ENCODE measurements at places on chromosomes 16 and 17. TPM values are rescaled to one million over a fixed set of nuclear protein-coding genes. Genes with fewer than 3 reads are reported as not detected.

The RASD1 gene
- 0.16 TPM for total RNA-seq

DNA sequence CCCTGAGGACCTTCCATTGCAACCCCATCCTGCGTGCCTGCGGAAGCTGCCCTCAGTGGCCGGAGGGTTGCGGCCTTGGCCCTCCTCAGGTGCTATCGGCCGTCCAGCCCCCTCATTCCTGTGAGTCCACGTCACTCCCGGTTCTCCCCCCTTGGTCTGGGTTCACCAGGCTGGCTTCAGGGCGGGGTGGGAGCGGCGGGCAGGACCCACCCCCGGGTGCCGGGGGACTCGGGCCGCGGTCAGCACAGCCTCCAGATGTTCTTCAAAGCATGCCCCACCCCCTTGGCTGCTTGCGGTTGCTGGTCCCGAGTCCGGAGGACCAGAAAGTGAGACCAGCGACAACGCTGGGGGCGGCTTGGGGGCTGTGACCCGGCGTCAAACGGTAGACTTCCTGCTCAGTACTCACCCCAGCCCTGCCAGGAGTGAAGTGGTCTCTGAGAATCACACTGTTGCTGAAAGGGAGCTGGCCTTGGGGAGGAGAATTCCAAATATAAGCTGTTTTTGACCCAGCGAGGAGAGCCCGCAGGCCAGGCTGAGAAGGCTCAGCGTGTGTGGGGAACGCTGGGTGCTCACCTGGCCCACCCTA, 4.5 kb downstream of the ZNF469 start:
- H3K27me3 ChIP-seq: peaks cover 89% of the 10 kb centered on the region
- H3K36me3 ChIP-seq: no peaks in the 10 kb centered on the region
- peaks cover 36% of the 10 kb centered on the region for H3K4me1 ChIP-seq
- no peak overlapping the region for H3K4me3 ChIP-seq
- H3K27ac ChIP-seq: no peak overlapping the region

GRCh38 chr16:89697161-89697615, 4.3 kb downstream of the SPATA2L start:
- H3K27me3 ChIP-seq: no peaks in the 10 kb centered on the region
- H3K27ac ChIP-seq: no peak overlapping the region
- no peak overlapping the region for H3K4me3 ChIP-seq
- H3K4me1 ChIP-seq: peaks cover 9% of the 10 kb centered on the region

The CA4 gene
- 0.18 TPM for total RNA-seq

- H3K4me1 ChIP-seq: no peaks in the 10 kb centered on the region
- no peak for DNase-seq
- no peak overlapping the region for H3K4me3 ChIP-seq
- no peak overlapping the region for H3K27ac ChIP-seq
- no peaks in the 10 kb centered on the region for H3K36me3 ChIP-seq
These were observed 143.4 kb downstream of the ZNF423 start for GRCh38 chr16:49712542-49712941.

The TBC1D3E gene
- not detected for total RNA-seq

GRCh38 chr17:28947639-28948038, 3.7 kb downstream of the PHF12 start:
- no peaks in the 10 kb centered on the region for H3K27me3 ChIP-seq
- H3K4me3 ChIP-seq: no peak overlapping the region
- no peak overlapping the region for H3K27ac ChIP-seq
- no peak for DNase-seq
- H3K36me3 ChIP-seq: peaks cover 54% of the 10 kb centered on the region
- H3K4me1 ChIP-seq: peaks cover 18% of the 10 kb centered on the region

DNA sequence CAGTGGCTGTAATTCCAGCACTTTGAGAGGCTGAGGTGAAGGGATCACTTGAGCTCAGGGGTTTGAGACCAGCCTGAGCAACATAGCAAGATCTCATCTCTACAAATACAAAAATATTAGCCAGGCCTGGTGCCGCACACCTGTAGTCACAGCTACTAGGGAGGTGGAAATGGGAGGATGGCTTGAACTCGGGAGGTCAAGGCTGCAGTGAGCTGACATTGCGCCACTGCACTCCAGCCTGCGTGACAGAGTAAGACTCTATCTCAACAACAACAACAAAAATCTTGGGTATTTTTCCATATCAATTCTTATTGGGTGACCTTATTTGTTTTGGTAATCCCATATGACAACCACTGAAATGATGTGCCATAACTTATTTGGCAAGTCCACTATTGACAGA, 52.6 kb downstream of the SCNN1G start:
- no peak overlapping the region for H3K4me3 ChIP-seq
- no peaks in the 10 kb centered on the region for H3K36me3 ChIP-seq
- no peak overlapping the region for H3K27ac ChIP-seq
- no peaks in the 10 kb centered on the region for H3K4me1 ChIP-seq
- DNase-seq: no peak

DNA sequence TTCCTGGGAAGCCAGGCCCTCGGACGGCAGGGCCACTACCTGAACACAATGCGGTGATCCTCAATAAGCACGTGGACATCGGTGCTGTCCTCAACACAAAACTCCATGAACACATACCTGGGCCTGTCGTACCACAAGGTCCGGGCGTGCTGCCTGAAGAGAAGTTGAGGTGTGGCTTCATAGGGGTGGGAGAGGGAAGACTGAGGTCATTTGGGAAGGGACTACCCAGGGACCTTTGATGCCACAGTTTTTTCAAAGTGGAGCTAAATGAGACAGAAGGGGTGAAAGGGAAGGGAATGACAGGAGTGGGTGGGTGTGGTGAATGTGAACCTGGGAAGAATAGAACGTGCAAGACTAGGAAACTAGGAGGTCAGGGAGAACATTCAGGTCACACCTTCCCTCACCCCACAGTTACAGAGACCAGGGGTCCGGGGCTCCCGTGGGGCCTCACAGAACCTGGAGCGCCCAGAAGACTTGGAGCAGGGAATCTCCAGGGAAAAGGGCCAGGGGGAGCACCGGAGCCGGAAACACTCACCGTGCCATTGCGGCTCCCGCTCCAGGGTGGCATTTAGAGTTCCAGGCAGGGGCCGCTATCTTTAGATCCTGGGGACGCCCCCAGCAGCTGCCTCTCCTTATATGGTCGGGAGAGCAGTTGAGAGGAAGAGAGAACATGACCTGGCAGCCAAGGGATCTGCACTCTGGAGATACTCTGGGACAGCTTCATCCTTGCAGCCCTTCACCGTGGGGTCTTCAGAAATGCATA, at the start of gene PTGES3L:
PTGES3L (minus strand) TSS at position 570 of the 763 bp plus-strand sequence; CDS start at position 543, 27 bp downstream.
- peak within 1 kb of the TSS; percentile 92 for H3K27ac ChIP-seq
- no peaks in the 10 kb centered on the region for H3K27me3 ChIP-seq
- H3K4me1 ChIP-seq: peaks cover 25% of the 10 kb centered on the region
- peaks cover 21% of the 10 kb centered on the region for H3K36me3 ChIP-seq

The CHP2 gene
- 1.1 TPM for total RNA-seq
